Glomerular endothelial cell (primary cell): ENCODE measurements at places on chromosomes 5 and 9. TPM values are rescaled to one million over a fixed set of nuclear protein-coding genes. Genes with fewer than 3 reads are reported as not detected.

GRCh38 chr5:55540525-55540924 is 5.8 kb upstream of the PLPP1 start:
- no peak for DNase-seq

DNA sequence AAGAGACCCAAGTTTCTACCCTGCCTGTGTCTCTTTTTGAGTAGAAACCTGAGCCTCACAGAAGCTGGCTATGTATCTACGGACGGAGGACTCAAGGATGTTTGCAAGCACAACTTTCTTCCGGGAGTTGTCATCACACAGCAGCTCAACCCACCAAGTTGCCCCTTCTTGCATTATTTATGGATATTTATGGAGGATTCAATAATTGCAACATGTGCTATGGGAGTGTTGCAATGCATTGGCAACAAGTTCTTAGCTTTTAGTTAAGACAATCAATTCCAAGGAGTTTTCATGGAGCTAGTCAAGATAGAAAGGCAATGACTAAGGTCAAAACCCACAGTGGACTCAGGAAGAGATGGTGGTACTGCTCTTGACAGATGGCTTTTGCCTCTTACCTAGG is 336.9 kb downstream of the ENC1 start:
- no peak for DNase-seq

- DNase-seq, result no peak
Observed at GRCh38 chr5:162372256-162372655, 304.7 kb downstream of the GABRG2 start.

The MAMDC2 gene
- total RNA-seq, result 8.1 and 16.0 TPM in 2 replicates

- DNase-seq, result no peak
Observed at GRCh38 chr5:160245506-160246086, 16.3 kb downstream of the FABP6 start.

- DNase-seq, result no peak
Observed at GRCh38 chr5:74146796-74147195, 493.7 kb downstream of the ENC1 start.
